ENCODE measurements at places on chromosomes 3 and 15.

DNA sequence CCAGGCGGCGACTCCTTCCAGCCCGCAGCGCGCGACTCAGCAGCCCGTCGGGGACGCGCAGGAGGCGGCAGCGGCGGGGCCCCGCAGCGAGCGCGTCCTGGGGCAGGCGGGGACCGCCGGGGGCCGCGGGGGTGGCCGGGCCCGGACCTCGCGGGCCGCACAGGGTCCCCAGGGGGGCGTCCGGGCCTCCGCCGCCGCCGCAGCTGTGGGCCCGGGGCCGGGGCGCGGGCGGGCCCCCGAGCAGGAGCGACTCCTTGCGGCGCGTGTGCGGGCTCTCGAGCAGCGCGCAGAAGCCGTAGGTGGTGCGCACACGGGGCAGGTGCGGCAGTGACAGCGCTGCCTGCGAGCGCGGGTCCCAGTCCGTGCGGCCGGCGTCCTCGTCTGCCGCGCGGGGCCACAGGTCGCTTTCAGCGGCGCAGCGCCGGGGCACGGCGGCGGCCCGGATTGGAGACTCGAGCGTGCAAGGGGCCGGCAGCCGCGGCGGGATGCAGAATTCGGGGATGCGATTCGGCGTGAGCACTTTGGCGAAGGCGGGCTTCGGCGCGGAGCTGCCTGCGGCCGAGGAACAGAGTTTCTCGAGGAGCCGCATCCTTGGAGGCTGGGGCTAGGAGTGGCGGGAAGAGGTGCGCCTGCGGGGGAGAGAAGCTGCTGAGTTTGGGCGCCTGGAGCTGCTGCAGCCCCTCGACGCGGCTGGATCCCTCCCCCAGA, 535 bp downstream of the C2CD4B start:
- DNase-seq, result no peak

DNA sequence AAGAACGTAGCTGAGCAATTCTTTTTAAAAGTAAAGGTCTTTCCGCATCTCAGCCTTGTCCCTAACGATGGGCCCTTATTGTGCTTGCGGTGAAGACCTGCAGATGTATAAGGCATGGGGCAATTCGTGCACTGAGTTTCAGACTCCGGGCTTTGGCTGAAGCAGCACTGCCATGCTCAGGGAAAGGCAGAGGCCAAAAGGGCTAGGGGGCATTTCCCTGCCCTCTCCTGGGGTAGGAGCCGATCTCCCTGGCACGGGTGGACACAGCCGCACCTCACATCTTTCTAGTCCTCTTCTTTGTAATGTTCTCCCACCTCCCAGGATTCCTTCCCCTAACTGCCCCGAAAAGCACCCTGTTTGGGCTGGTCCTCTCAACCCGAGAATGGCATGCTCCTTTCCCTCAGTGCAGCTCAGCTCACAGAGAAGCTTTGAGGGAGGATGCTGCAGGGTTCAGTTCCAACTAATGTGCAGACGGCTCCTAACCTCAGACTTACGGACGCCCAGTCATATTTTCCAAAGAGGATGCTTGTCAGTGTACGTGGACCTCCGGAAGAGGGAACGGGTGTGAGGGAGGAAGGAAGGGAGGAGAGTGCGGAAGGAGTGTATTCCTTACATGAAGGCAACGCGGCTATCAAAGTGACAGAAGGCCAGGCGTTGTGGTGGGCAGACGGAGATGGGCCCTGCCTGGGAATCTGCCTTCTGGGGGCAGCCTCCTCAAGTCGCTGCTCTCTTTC, 61.2 kb downstream of the SYNM start:
- DNase-seq, result peak; percentile 40

DNA sequence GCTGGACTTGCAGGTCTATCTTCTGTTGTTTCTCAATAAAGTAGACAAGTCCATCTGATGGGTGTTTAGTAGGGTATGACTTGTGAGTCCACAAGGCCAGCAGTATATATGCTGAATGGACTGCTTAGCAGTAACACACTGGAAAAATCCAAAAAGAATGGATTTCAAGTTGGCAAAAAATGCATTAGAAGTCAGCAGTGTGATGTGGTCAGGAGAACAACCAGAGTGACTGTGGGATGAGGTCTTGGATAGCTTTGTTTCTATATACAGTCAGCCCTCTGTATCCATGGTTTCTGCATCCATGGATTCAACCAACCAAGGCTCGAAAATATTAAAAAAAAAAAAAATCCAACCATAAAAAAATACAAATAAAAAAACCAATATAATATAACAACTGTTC, 55.8 kb downstream of the LPP start:
- no peak for DNase-seq

GRCh38 chr3:74435631-74436030, 178.8 kb downstream of the CNTN3 start:
- no peak for DNase-seq

- DNase-seq, result no peak
Measured at GRCh38 chr3:52223449-52224408, 1.7 kb downstream of the TLR9 start.

DNA sequence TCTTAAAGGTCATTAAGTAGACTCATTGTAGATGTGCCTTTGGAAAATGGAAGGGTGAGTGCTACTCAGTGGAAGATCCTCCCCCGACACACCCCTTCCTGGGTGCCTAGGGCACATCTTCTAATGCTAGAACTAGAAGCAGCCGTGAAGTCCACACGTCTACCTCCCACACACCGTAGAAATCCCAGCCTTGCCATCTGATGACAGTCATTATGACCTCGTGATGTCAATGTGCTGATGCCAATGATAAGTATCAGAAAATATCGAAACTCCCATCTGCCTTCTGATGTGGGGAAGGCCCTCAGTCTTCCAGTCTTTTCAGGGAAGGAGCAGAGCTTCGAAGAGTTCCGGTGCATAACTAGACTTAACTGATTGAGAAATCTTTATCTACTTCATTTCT, 282.1 kb upstream of the ROPN1 start:
- no peak for DNase-seq
